DMS79 treated with DMSO at 0.1 percent for 48 hours (cell line): ENCODE measurements at places on chromosomes 16 and 17.
A peak's percentile ranks its signal among the peaks of the same experiment; 100 is the strongest.

GRCh38 chr17:40460604-40460967, 17.3 kb downstream of the IGFBP4 start:
- peak; percentile 17 for DNase-seq

DNA sequence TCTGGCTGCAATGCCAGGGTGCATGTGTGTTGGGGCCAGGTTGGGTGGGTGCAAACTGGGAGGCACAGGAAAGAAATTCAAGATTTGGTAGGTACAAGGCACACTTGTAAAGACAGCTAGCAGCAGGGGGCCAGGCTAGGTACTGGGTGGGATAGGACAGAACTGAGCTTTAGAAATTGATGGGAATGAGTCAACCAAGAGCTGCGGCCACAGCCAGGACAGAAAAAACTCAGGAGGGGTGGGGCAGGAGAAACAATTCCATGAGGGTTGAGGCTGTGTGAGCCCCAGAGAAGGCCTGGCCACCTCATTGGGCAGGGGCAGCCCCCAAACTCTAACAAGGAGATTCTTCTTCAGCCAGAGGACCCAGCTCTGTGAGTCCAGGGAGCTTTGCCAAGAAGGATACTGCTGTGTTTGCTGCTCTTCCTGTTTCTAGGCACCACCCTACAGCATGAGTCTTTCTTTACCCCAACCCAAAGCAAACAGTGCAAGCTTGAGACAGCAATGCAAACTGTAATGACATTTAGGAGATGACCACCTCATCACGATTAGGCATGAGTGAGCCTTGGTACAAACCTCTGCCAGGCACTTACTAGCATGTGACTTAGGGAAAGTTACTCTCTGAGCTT, 21.3 kb upstream of the CCDC182 start:
- DNase-seq, result no peak

- DNase-seq, result no peak
Measured at GRCh38 chr17:71530248-71530647, 590.6 kb upstream of the SOX9 start.

GRCh38 chr17:82416771-82417170, 1.4 kb upstream of the HEXD start:
- no peak for DNase-seq

DNA sequence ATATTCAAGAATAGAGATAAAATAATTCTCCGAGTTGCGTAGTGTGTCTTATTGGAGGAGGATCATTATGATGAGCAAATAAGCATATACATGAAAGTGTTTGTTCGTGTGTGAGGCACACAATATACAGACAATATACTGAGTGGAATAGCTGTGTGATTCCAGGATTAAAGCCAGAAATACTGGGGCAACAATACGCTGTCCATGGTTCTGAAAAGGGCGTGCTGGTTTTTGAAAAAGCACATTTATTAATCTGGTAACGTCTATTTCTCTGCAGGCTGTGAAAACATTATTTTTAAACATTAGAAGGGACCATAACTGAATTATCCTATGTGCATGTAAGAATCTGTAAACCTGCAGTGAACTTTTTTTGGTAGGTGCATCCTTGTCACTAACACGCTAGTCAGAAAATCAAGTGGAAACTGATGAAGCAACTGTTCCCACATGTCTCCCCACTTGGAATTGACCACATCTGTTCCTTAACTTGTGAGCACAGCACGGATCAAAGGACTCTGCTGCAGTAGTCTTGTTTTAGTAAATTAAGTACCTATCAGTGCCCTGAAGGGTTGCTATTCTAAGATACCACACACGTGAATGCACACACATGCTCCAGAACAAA, 346.0 kb downstream of the GRIN2A start:
- no peak for DNase-seq
